ENCODE measurements at places on chromosomes 4 and X.

GRCh38 chr4:183987987-183988392 lies 82.9 kb downstream of the STOX2 start:
- peak; percentile 70 for DNase-seq
- no peaks in the 10 kb centered on the region for H3K4me1 ChIP-seq
- peaks cover 2% of the 10 kb centered on the region for H3K27me3 ChIP-seq
- H3K36me3 ChIP-seq: no peaks in the 10 kb centered on the region

DNA sequence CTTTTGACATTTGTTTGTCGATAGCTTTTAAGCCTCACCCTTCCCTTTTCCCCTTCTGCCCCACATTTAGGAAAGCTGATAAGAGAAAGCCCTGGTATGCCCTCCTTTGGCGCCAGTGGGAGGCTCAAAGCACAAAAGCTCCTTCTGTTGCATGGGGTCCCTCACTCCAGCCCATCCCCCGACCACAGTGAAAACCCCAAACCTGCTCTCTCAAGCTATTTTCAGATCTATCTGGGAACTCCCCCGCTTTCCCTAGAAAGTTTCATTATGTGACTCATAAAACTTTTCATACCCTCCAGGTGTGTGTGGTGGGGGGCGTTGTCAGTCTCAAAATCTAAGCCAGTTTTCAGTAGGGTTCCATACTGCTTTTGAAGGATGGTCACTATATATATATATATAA lies 259.0 kb upstream of the PCDH7 start:
- H3K27me3 ChIP-seq: peaks cover 4% of the 10 kb centered on the region
- no peaks in the 10 kb centered on the region for H3K4me1 ChIP-seq
- no peak for DNase-seq
- H3K27ac ChIP-seq: no peak overlapping the region
- no peaks in the 10 kb centered on the region for H3K36me3 ChIP-seq

DNA sequence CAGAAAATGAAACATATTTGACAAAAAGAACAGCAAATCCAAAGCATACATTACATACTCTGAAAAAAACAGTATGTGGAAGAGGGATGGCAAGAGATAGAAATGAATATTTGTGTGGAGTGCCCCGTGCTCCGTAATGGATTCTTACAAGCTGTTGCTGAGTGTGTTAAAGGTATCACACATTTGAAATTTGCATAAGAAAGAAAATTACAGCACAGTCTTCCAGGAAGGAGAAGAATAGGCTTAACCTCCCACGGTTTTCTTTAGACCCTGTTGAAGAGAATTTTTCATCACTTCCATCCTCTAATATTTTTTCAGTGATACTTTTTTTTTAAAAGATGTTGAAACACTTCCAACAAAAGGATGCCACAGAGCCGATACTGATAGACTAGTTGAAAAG lies 1489.4 kb downstream of the RAPGEF2 start:
- H3K36me3 ChIP-seq: no peaks in the 10 kb centered on the region
- H3K4me3 ChIP-seq: no peak overlapping the region
- no peak overlapping the region for H3K27ac ChIP-seq
- H3K4me1 ChIP-seq: no peaks in the 10 kb centered on the region
- DNase-seq: no peak

DNA sequence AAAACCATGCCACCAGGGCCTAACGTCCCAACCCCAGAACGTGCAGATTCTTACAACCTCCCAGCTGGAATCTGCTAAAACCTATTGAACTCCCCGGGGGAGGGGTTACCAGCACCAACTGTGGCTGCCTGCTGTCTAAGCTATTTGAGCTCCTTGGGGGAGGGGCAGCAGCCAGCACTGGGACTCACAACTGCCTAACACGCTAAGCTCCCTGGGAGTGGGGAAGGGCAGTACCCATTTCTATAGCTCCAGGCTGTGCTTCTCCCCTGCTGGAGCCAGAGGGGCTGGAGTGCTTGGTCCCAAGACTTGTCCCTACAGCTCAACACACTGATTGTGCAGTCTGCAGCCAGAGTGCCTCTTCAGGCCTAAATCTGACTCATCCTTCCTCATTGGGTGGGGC lies 459.8 kb upstream of the FGF16 start:
- DNase-seq: no peak
- no peak overlapping the region for H3K27ac ChIP-seq
- no peaks in the 10 kb centered on the region for H3K36me3 ChIP-seq
- peaks cover 2% of the 10 kb centered on the region for H3K27me3 ChIP-seq
- H3K4me3 ChIP-seq: no peak overlapping the region

- H3K36me3 ChIP-seq: no peaks in the 10 kb centered on the region
- no peak overlapping the region for H3K27ac ChIP-seq
- H3K27me3 ChIP-seq: peaks cover 5% of the 10 kb centered on the region
These were observed 44.5 kb upstream of the BTC start for GRCh38 chr4:74838746-74839370.

DNA sequence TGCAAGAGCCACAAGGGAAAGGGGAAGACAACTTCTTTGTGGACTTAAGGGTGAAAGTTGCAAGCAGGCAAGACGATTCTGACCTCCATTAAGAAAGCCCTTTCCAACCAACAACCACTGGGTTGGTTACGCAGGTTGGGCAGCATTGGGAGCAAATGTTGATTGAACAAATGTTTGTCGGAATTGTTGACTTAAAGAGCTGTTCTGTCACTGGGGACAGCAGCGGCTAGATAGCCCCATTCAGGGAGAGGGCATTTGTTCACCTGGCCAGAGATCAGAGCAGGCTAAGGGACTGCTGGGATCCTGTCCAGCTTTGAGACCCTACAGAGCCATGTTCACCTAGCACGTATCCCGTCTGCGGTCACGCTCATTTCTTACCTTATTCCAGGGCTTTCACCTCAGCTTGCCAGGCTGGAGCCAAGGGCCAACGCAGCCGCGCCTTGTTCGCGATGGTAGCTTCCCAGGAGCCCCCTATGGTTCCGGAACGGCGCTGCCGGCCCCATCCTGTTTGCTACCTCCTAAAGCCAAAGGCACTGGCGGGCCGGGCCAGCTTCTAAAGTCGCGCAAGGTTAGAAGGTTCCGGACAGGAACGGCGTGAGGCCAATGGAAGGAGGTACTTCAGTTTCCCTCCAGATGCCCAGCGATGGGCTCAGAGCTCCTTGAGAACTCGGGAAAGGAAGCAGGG lies 24.6 kb downstream of the F9 start:
- peaks cover 7% of the 10 kb centered on the region for H3K27me3 ChIP-seq
- no peak overlapping the region for H3K4me3 ChIP-seq
- no peaks in the 10 kb centered on the region for H3K36me3 ChIP-seq
- H3K27ac ChIP-seq: no peak overlapping the region

DNA sequence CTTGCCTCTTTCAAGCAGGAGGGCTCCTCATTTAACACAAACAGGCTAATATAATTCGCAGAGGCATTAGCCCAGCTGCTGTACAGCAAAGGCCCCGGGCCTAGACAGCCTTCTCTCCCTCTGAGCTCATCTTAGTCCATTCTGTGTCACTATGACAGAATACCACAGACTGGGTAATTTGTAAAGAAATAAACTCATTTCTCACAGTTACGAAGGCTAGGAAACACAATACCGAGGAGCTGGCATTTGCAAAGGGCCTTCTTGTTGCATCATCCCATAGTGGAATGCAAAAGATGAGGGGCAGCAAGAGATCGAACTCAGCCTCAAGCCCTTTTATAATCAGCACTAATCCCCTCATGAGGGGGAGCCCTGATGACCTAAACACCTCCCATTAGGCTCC lies 48.5 kb downstream of the TSPAN5 start:
- H3K36me3 ChIP-seq: peaks cover 14% of the 10 kb centered on the region
- no peak for DNase-seq
- no peak overlapping the region for H3K4me3 ChIP-seq
- peaks cover 88% of the 10 kb centered on the region for H3K4me1 ChIP-seq
- H3K27me3 ChIP-seq: no peaks in the 10 kb centered on the region

DNA sequence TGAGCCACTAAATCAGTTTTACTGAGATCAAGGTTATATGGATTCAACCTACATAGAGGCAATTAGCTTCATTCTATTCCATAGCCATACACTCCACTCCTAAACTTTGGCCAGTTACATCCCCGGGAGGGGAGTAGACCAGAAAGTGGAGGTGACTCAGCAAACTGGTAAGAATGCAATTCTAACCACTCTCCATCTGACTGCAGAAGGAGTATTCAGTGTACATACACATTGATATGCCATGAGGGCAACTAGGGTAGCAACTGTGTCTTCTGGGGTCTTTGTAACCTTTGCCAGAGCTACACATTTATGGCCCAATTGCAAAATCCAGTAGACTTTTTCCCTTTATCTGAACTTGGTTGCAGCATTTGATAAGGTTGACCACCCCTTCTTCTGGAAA lies 7.6 kb downstream of the SLC25A43 start:
- H3K36me3 ChIP-seq: peaks cover 14% of the 10 kb centered on the region
- DNase-seq: peak; percentile 23
- H3K27ac ChIP-seq: peak overlapping the region; percentile 75
- H3K27me3 ChIP-seq: no peaks in the 10 kb centered on the region

- no peak overlapping the region for H3K4me3 ChIP-seq
- no peaks in the 10 kb centered on the region for H3K27me3 ChIP-seq
- H3K27ac ChIP-seq: no peak overlapping the region
- no peak for DNase-seq
- no peaks in the 10 kb centered on the region for H3K36me3 ChIP-seq
- H3K4me1 ChIP-seq: no peaks in the 10 kb centered on the region
These were observed 18.2 kb upstream of the UGT2B10 start for GRCh38 chr4:68797618-68798017.

DNA sequence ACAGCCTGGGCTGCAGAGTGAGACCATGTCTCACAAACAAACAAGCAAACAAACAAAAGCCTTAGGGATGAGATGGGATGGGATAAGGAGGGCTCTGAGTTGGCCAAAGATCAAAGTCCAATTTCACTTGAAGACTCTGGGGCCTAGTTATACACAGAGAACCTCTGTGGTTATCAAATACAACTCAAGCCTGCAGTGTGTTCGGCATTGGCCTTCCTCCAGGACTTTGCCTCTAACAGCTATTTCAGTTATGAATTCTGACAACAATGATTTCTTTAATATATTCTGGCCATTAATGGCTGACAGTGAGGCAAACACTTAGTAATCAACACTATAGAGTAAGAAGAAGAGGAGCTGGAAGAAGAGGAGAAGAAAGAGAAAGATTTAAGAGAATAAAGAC lies 171.1 kb downstream of the PDGFRA start:
- no peaks in the 10 kb centered on the region for H3K27me3 ChIP-seq
- H3K4me1 ChIP-seq: peaks cover 13% of the 10 kb centered on the region
- H3K4me3 ChIP-seq: no peak overlapping the region
- no peak for DNase-seq
- no peaks in the 10 kb centered on the region for H3K36me3 ChIP-seq
- no peak overlapping the region for H3K27ac ChIP-seq

DNA sequence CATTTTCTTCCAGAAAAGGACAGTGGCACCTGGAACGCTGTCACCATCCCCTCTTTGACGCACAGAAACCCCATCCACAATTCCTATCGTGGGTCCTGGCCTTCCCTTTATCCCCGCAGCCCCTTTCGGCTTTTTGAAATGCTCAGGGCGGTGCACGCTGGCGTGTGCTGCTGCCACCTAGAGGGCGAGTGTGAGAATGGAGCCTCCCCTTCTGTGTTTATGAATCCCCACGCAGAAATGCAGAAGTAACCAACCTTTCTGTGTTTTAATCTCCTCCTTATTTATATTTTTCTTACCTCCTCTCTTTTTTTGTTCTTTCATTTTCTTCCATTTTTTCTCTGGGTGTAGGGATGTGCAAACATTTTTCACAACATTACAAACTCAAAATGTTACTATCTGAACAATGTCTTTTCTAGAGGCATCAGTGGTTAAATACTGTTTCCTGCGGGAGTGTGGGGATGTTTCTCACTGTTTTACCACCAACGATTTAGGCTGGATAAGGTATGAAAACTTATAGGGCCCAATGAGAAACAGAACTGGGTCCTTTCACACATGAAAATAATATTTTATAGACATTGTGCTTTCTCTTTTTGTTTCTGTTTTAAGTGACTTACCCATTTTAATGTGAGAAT lies 50.0 kb downstream of the TMA16 start:
- no peak overlapping the region for H3K27ac ChIP-seq
- peak; percentile 29 for DNase-seq
- H3K27me3 ChIP-seq: no peaks in the 10 kb centered on the region
- H3K4me3 ChIP-seq: no peak overlapping the region
- no peaks in the 10 kb centered on the region for H3K36me3 ChIP-seq

DNA sequence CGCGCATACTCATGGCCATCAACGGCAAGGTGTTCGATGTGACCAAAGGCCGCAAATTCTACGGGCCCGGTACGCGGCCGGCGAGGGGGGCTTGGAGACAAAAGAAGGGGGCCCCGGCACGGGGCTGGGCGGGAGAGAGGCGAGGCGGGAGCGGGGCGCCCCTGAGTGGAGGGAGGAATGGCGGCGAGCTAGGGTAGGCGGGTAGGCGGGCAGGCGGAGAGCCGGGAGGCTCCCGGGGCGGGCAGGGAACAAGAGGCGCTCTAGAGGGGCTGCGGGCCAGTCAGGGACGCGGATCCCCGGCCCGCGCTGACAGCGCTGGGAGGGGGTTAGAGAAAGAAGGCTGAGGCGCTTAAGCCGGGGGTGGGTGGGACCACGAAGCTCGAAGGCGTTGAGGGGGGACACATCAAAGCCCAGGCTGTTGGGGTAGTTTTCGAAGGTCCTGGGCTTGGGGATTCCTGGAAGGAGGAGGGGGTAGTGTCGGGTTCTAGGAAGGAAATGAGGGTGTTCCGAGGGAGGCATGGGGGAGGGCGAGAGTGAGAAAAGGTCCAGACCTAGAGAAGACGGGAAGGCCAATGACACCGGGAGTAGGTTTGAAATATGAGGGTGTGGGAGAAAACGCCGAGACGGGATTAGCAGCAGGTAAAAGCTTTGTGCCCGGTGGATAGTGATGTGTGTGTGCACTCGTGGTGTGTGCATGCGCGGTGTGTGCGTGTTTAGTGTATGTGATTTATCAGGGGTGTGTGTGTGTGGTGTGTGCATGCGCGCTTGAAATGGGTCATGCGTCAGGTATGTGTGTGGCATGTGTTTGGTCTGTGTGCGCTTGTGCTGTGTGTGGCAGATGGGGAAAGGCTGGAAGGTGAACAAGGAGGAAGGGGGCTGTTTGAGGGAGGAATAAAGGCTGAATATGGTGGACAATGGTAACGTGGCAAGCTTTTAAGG lies 807 bp downstream of the PGRMC1 start:
- peak overlapping the region; percentile 95 for H3K4me3 ChIP-seq
- peaks cover 57% of the 10 kb centered on the region for H3K4me1 ChIP-seq
- peaks cover 11% of the 10 kb centered on the region for H3K36me3 ChIP-seq

DNA sequence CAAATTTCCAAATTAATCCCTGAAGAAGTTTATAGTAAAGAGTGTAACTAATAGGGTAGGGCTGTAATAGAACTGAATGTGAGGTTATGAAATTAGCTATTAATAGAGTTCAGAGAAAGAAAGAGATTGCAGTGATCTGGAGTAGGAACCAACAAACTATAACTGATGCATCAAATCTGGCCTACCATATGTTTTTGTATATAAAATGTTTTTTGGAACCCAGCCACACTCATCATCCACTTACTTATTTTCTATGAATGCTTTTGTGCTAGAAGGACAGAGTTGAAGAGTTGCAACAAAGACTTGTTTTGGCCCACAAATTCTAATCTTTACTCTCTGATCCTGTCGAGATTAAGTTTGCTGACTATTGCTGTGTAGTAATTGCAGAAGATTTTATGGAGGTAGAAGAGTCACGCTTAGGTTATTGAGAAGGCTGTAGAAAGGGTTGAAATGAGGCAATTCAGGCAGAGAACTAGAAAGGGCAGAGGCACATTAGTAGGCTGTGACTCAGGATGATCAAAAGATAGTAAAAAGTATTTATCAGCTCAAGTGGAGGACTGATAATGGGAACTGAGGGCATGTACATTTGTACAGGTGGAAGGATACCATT lies 298.7 kb upstream of the EMCN start:
- no peaks in the 10 kb centered on the region for H3K36me3 ChIP-seq
- H3K27ac ChIP-seq: no peak overlapping the region
- H3K4me1 ChIP-seq: peaks cover 16% of the 10 kb centered on the region
- H3K27me3 ChIP-seq: no peaks in the 10 kb centered on the region
- H3K4me3 ChIP-seq: no peak overlapping the region

- H3K4me3 ChIP-seq: no peak overlapping the region
- no peak overlapping the region for H3K27ac ChIP-seq
- H3K4me1 ChIP-seq: no peaks in the 10 kb centered on the region
- no peak for DNase-seq
These were observed 1.3 kb upstream of the MGAT4D start for GRCh38 chr4:140499391-140499790.
